Activated T-helper 17 cell treated with anti-CD3 and anti-CD28 coated beads, Interleukin-2, amount 50 U/mL, for 72 hours (primary cell): ENCODE measurements at places on chromosomes 5 and 9. TPM values are rescaled to one million over a fixed set of nuclear protein-coding genes. Genes with fewer than 3 reads are reported as not detected.

DNA sequence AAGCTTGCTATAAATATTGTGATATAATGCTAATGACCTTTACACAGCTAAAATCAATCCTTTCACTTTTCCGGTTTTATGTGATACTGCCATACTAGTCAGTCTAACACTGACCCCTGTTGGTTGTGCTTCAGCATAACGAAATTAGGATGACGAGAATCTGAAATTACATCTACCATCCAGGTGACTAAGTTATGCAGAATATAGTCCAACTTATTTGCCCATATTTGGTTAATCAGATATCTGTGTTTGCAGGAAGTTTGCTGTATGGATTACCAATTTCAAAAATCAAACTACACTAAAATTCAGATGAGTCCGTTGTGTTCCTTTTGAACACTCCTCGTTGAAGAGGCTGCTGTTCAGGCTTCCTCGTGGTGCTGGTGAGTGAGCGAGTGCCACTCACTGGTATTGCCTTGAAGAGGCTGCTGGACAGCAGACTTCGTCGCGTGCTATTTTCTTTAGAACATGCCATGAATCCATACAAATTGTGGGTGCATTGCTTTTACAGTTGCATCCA lies 32.5 kb downstream of the TENT4A start:
- peak; percentile 65 for ATAC-seq

DNA sequence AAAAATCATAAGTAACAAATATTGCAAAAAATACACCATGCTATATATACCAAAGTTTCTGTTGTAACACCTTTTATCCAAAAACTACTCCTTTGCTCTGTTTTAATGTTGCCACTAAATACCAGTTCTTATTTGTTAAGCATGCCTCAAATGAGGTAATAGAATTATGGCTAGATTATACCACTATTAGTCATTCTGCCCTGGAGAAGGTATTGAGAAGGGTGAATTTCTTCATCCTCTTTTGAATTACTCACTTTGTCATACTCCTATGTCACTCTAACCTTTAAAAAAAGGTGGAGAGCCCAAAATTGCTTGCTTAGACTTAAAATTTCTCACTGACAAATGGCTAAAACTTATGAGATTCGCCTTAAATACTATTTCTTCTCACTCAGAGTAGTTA lies 750.9 kb downstream of the MAT2B start:
- no peak for ATAC-seq

GRCh38 chr9:71675857-71676165 lies 92.5 kb downstream of the CEMIP2 start:
- ATAC-seq = no peak

DNA sequence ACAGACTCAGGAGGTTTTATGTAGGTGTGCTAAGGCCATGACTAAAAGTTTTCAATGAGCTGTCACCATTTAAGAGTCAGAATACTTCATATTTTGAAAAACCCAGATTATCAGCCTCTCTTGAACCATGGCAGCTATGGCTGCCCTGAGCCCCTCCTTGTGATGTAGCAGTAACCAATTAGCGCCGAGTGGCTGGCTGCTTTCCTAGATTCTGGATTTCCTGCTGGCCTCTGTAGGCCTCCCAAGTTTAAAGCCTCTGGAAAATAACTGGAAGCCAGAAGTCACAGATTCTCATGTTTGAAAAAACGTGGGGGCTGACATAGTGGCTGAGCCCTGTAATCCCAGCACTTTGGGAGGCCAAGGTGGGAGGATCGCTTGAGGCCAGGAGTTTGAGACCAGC lies 25.5 kb downstream of the DAB2IP start:
- no peak for ATAC-seq

- peak; percentile 45 for ATAC-seq
These were observed 61.8 kb downstream of the COX7C start for GRCh38 chr5:86679529-86679928.

VPS13A gene
- total RNA-seq = 44.4 TPM

PDZD2 gene
- total RNA-seq = 0.53 TPM

IL31RA gene
- total RNA-seq = not detected

ZNF608 gene
- total RNA-seq = not detected

OR1N1 gene
- total RNA-seq = not detected
